ENCODE measurements at places on chromosomes 5 and 9.

DNA sequence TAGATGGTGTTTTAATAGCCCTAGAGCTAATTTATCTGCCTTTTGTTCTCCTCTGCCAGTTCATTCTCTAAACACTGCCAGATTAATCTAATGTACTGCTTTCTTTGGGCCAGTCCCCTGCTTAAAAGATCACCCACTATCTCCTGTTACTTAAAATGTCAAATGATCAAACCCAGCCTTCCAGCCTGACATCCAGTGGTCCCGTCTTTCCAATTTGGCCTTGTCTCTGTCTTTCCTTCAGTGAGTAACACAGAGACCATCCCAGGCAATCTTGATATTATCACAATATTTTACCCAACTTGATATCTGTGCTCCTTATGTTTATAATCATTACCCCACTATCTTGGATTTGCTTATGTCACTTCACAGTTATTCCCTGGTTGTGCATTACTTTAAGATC, 12.0 kb downstream of the PRR16 start:
- no peak for DNase-seq

- no peak for DNase-seq
These were observed 45.1 kb downstream of the BNC2 start for GRCh38 chr9:16825331-16825725.

DNA sequence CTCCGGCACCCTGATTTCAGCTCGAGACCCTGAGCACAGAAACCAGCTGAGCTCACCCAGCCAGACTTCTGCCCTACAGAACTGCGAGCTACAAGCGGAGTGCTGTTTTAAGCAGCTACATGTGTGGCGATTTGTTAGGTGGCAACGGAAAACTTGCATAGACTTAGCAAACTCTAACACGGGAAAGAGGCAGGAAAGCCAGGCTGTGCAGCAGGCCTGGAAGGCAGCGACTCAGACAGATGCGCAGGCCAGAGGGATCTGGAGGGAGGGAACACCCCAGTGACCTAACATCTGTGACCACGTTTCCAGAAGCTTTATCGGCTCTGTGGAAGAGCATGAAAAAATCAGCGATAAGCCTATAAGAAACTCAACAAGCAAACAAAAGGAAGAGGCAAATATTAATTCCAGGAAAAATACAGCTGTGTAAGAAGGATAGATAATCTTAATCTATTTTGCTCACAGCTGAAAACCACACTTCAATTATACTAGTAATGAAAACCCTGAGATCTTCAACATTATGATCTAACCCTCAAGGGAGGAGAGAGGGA, 11.0 kb downstream of the UBAC1 start:
- DNase-seq, result no peak

GRCh38 chr9:30075451-30076199, 2308.8 kb upstream of the ACO1 start:
- peak; percentile 64 for DNase-seq

DNA sequence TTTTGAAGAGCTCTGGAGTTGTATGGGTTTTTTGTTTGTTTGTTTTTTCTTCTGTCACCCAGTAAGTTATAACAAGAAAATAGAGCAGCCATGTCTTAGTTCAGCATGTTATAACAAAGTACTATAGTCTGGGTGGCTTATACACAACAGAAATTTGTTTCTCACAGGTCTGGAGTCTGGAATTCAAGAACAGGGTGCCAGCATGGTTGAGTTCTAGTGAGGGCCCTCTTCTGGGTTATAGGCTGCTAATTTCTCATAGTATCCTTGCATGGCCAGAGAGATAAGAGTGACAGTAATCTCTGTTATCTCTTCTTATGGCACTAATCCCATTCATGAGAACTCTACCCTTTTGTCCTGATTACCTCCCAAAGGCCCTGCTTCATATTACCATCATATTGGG, 114.7 kb downstream of the GIN1 start:
- no peak for DNase-seq

DNA sequence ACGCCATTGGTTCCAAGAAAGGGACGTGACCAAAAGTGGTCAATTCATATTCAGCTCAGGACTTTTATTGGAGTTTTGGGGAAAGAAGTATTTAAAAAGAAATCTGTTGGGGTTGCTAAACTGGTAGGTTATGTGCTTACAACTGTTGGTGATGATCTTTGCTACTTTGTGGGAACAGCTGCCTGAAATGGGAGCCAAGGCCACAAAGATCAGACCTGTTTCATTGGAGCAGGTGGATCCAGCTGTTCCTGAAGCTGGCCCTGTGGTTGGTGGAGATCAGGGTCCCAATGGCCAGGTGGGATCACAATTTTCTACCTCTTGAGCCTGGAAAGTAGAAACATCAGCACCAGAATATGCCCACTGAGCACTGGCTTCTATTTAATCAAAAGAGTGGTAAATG, 144.5 kb downstream of the PSAT1 start:
- no peak for DNase-seq

DNA sequence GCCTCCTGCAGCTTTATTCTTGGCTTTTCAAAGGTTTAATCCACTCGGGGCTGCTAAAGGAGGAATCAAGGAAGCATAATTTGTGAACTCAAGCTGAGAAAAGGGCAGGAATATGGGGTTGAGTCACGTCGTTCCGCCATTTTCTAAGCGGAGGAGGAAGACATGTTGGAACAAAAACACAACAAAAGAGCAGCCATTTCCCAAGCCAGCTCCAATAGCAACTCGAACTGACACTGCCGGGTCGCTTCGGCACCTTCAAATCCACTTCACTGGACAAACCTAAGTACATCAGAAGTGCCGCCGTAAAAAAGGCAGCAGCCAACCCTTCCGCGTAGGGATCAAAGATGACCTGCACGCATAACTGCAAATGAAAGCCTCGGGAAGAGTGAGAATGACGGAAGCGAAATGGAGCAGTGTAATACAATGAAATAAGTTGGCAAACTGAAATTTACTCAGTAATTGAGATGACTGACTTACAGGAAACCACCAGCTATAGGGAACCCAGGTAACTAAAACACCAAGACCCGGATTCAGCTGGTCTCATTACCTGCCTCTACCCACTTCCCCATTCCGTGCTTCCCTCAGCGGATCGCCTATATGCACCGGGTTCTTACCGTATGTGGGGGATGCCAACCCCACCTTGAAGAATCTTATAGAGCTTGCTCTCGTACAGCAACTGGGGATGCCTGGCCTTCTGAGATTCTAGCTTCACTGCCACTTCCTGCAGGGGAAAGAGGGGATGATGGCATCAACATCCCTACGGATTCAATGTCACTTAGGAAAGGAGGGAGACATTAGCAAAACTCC, 1.6 kb downstream of the CSNK1A1 start:
- DNase-seq, result peak; percentile 66

DNA sequence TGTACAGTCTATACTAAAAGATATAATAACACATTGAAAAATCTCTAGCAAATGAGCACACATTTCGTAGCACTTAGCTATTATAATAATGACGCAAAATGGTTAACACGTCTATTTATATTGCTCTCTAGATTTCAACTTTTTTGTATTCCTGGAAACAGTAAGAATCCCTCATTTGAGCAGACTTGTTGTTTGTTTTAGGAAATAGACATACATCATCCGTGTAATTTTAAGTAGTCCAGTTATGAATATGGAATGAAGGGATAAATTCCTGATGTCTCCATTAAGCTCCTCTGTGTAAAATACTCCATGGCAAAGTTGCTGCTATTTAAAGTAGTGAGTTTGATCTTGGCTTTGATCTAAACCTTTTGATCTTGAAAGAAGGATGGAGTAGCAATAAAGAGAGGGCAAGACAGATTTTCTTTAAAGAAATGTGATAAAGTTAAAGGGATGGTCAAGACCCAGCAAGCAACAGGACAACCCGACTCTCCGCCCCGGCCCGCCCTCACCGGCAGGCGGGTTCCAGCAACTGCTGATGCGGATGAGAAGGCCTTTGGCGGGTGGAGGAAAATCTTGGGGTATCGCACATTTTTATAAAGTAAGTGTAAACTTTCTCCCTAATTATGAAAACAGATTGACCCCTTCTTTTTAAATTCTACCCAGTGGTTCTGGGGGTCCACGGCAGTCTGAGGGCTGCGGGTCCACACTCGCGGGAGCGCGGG, 277.4 kb downstream of the AOPEP start:
- peak; percentile 37 for DNase-seq

DNA sequence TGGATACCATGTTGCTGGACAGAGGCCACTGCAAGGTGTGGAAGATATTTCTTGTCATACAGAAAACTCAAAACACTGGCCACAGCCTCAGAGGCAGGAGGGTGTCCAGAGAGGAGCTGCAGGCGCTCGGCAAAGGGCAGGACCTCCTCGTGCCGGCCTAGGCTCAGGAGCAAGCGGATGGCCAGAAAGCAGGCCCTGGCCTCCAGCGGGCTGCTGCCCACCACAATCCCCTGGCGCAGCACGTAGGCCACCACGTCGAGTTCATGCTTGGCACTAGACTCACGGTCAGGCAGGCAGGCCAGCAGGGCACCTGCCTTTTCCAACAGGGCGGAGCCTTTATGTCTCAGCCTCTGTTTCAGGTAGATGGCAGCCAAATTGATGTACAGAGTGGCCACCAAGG, 35.2 kb downstream of the SH3TC2 start:
- no peak for DNase-seq

DNA sequence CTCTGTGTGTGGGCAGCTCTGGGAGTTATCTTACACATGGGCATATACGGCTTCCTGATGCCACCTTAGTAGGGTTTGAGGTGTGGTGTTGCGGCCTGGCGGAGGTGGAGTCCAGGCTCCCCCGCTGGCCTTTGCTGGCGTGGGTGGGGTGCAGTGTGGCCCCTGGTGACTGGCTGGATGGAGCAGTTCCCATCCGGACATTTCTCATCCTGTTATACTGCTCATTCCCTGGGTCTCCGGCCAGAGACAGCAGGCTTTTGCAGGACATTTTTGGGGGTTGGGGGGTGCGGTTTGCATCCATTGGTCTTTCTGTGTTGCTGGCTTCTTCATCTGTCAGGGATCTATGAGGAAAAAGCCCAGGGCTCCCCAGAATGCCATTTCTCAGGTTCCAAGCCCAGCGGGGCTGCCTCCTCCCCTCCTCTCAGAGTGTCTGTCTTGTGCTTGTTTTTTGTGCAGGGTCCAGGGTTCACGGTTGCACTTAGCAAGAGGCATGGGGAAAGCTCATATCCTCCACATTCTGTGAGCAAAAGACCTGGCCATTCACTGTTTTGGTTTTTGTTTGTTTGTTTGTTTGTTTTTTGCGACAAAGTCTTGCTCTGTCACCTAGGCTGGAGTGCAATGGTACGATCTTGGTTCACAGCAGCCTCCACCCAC, 22.3 kb downstream of the NDUFS6 start:
- no peak for DNase-seq

DNA sequence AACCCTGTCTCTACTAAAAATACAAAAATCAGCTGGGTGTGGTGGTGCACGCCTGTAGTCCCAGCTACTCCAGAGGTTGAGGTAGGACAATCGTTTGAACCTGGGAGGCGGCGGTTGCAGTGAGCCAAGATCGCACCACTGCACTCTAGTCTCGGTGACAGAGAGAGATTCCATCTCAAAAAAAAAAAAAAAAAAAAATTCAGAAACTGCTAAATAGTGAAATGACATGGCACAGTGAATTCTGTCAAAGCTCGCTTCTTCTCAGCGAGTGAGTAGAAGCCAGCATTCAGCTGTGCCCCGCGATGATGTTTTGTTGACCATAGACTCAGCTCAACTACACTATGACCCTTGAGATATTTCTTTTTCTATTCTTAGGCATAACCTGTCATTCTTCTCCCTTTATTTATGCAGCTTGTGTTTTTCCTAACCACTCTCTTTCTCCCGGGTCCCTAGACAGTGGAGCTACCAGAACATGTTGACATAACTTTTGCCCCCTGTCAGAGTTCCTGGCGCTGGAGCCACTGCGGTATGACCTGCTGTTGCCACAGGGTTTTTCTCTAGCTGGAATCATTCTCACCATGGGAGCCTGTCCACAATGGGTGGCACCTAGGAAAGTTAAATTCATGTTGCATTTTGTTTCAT, 13.5 kb upstream of the IQGAP2 start:
- no peak for DNase-seq

DNA sequence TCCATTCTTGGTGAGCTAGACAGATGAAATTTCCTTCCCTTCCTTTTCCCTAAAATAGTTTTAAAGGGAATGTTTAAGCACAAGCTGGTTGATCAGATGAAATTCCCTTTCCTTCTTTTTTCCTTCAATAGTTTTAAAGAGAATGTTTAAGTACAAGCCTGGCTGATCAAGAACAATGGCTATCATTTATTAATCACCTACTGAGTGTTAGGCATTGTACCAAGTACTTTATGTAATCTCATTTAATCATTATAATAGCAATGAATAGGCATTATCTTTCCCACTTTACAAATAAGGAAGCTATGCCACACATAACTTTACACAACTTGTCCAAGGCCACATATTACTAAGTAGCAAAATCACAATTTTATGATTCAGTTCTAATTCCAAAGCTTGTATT, 152.0 kb upstream of the ACOT12 start:
- DNase-seq, result no peak

DNA sequence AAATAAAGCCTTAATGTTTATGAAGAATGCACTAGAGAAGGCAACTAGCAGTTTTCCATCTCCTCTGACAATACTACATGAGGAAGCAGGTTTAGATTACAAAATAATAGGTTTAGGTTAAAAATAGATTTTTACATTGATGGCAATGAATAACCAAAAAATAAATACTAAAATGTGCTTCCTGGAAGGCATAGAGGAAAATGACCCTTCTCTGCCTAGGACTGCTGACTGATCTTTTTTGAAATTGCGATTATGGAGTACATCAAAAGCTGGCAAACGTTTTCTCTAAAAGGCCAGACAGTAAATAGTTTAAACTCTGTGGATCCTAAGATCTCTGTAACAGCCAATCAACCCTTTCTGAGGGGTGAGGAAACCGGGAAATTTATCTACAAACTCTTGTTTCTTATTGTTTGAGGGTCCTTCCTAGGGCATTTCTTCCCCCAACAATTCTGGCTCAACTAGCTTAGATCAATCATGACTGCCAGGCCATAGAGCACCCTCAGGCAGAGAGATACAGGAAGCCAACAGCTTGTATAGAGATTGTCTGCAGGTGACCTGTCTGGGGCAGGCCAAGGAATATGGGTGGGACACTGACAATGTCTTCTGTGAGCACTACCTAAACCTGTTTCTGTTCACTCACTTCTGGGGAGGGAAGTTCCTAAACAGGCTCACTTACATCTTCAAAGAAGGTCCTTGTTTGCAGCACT, 67.3 kb downstream of the MROH2B start:
- DNase-seq, result no peak

DNA sequence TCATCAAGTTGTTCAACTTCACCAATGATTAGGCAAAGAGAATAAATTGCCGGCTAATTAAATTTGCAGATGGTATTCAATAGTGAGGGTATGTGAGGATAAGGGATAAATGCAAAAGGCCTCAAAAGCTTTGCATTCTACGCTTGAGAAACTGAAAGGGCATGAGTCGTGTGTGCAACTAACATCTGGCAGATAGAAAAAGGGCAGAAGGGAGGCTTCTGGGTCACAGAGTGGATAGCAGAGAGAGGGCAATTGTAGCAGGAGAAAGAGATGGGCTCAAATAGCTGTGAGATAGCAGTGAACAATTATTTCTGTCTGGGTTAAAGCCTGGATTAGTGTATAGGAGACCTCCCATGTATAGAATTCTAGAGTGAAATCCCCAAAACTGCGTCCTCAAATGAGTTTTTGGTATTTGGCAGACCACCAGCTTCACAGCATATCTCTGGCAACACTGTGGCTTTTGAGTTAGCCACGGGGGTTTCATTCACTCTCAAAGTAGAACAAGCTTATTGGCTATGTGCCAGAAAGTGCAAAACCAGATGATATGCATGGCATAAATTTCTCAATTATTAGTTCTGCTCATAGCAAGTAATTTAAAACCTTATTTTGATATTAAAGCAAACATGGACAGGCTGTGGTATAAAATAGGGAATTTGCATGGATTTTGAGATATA, 586.3 kb downstream of the BRINP1 start:
- DNase-seq, result no peak
